Upper lobe of right lung (tissue), 1 donor: ENCODE measurements at places on chromosomes 5 and 9.

DNA sequence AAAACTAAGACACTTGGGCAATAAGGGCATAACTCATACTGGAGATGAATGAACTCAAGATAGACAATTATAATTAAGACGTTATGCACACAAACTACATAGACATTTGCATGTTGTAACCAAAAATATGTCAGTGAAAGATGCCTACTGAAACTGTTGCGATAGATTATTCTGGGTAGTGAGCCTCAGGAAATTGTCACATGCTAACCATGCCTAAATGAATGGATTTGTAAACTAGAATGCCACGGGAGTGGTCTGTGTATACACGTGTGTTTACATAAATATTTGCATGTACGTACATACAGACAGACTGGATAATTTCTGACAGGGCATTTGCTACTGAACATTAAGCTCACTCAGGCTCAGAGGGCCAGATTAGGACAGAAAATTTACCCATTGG is 1.2 kb downstream of the NIPSNAP3B start:
- DNase-seq, result no peak
- H3K4me1 ChIP-seq, result no peaks in the 10 kb centered on the region
- H3K4me3 ChIP-seq, result no peak overlapping the region
- H3K27ac ChIP-seq, result no peak overlapping the region
- no peaks in the 10 kb centered on the region for H3K27me3 ChIP-seq

DNA sequence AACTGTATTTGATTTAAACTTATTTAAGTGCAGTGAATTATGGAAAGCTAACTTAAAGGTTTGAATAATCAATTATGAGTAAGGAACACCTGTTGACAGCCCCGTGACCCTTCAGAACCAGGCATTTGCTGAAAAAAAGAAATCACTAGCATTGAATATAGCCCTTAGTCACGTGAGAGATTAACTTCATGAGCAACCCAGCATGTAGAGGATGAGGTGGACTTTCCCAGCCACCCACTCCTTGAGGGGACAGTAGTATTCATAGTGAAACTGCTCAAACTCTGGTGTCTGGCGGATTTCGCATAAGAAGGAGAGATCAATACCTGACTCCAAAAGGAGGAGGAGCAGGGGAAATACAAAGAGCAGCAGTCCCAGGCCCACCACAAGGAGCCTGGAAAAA is 184.8 kb upstream of the RASEF start:
- DNase-seq, result no peak
- H3K4me3 ChIP-seq, result no peak overlapping the region
- no peaks in the 10 kb centered on the region for H3K27me3 ChIP-seq
- no peaks in the 10 kb centered on the region for H3K36me3 ChIP-seq
- no peaks in the 10 kb centered on the region for H3K4me1 ChIP-seq
- no peak overlapping the region for H3K27ac ChIP-seq

- H3K27ac ChIP-seq, result peak overlapping the region; percentile 84
- no peaks in the 10 kb centered on the region for H3K36me3 ChIP-seq
- peaks cover 20% of the 10 kb centered on the region for H3K4me1 ChIP-seq
- H3K4me3 ChIP-seq, result peak overlapping the region; percentile 56
- peaks cover 72% of the 10 kb centered on the region for H3K27me3 ChIP-seq
- DNase-seq, result no peak
These were observed 960 bp downstream of the NR2F1 start for GRCh38 chr5:93583768-93584595.

GRCh38 chr5:151779531-151780125 is 7.9 kb downstream of the G3BP1 start:
- H3K4me1 ChIP-seq, result peaks cover 59% of the 10 kb centered on the region
- no peak overlapping the region for H3K27ac ChIP-seq
- H3K36me3 ChIP-seq, result peaks cover 15% of the 10 kb centered on the region

DNA sequence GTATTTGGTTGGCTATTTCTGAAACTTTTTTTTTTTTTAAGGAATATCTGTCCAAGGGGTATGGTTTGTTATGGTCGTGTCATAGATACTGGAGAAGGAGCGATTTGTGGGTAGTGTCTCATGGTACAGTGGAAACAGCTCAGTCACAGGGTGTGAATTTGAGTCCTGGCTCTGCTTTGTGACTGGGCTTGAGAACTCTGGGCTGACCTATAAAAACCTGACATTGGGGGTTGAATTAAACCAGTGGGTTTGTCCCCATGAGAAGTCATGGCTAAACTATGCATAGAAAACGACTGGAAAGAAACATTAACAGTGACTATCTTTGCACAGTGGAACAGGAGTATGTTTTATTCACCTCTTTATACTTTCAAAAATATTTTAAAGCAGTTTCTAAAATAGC is 54.7 kb downstream of the MACROH2A1 start:
- H3K27ac ChIP-seq, result no peak overlapping the region
- no peaks in the 10 kb centered on the region for H3K27me3 ChIP-seq
- peaks cover 86% of the 10 kb centered on the region for H3K36me3 ChIP-seq
- H3K4me3 ChIP-seq, result no peak overlapping the region
- no peaks in the 10 kb centered on the region for H3K4me1 ChIP-seq
